RPMI7951 (cell line): ENCODE measurements at places on chromosomes 16 and 17. TPM values are rescaled to one million over a fixed set of nuclear protein-coding genes. Genes with fewer than 3 reads are reported as not detected.

The MGAT5B gene
- total RNA-seq = 4.9 and 6.9 TPM in 2 replicates

GRCh38 chr16:62732092-62732491 lies 695.9 kb upstream of the CDH8 start:
- DNase-seq = no peak

The EIF3C gene
- 27.7 and 80.9 TPM in 2 replicates for total RNA-seq

GRCh38 chr17:72677108-72677507 lies 415.4 kb downstream of the SLC39A11 start:
- no peak for DNase-seq

- no peak for DNase-seq
Observed at GRCh38 chr17:45929344-45929743, 35.0 kb downstream of the MAPT start.

The KCNAB3 gene
- total RNA-seq = 1.1 TPM in 2 replicates

- peak; percentile 15 for DNase-seq
Observed at GRCh38 chr16:87332150-87332549, 15.0 kb upstream of the C16orf95 start.

The FBF1 gene
- total RNA-seq = 6.0 and 8.0 TPM in 2 replicates
